ENCODE measurements at places on chromosomes 1 and 21.

DNA sequence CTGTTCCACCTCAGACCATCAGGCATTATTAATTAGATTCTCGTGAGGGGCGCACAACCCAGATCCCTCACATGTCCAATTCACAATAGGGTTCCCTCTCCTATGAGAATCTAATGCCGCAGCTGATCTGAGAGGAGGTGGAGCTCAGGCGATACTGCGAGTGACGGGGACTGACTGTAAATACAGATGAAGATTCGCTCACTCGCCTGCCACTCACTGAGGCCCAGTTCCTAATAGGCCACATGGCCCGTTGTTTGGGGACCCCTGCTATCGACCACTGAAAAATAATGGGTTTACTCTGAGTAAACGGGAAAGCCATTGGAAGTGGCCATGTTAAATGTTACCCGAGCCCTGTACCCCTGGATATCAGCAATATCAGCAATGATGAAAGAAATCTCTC lies 65.9 kb downstream of the GRIK1 start:
- DNase-seq = no peak

GRCh38 chr1:6358757-6359201 lies 34.8 kb downstream of the ACOT7 start:
- DNase-seq = peak; percentile 80

DNA sequence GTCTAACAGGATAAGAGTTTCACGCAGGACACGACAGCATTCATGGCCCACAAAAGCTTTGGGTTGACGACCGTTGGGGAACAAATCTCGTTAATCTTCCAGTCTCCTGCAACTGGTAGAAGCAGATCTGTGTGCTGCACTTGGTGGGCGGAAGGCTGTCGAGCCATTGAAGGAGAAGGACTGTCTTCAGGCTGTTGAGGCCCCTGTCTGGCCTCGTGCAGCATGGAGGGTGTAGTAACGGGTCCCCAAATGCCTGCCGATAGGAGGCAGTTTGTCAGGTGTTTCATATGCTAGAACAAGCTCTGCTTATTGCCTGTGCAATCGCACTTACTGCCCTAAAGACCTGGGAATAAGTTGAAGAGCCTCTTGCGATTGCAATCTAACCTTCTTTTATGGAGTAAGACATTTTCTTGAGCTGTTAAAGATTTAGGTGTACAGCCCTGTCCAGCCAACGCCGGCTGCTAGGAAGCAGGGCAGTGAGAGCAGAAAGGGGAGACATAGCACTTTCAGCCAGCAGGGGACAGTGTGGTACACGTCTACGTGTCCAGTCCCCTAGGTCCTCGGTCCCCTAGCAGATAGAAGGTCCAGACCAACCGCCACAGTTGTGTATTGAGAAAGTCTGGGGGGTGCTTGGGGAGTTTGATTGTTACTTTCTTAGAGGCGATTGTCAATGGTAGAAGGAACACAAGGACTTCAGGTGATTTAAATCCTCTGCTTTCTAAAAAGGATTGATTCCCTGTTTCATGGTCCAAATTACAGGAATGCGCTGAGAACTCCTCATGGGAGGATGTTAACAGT lies 102.3 kb upstream of the TMPRSS2 start:
- DNase-seq = peak; percentile 3

DNA sequence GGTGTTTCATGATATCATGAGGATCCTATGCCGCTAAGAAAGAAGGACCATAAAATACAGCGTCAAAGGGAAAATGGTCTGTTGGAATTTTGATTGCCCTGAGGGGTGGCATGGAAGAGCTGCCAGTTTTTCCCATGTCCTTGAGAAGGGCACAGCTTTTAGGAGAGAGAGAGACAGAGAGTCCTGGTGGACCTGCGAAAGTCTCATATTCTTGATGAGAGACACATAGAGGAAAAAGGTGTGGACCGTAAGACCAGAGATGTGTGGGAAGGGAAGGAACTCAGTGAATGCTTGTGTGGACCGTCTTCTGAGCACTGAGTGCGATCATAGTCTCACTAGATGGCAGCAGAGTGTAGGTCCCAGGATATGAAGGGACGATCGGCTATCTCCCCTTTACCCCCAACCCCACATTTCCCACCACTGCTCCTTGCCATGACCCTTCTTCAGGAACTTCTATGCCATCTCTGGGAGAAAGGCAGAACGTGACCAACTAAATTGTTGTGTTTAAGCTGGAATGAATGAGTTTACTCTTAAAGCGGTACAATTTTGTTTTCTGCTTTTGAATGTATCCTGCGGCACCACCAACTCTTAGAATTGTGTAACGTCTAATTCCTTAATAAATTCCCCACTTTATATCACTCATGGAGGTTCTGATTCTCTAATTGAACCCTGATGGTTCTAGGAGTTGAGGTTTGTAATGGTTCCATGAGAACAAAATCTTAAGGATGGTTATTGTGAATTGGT lies 117.7 kb downstream of the CTH start:
- peak; percentile 13 for DNase-seq

DNA sequence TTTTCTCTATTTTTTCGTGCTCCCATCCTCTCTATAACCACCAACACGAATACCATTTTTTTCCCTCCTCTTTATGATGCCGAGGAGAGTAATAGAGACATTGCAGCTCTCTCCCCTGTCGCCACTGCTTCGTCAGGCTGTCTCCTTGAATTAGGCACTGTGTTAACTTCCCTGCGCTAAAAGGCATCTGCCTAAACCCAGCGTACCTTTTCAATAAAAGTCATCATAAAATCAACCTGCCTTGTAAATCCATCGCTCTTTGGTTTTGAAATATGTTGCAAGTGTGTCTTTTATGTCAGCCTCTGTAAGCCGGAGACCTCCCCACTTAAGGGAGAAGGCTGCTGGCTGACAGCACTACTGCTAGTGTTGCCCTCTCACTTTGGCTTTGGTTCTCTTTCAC lies 8.7 kb downstream of the RNF220 start:
- no peak for DNase-seq

DNA sequence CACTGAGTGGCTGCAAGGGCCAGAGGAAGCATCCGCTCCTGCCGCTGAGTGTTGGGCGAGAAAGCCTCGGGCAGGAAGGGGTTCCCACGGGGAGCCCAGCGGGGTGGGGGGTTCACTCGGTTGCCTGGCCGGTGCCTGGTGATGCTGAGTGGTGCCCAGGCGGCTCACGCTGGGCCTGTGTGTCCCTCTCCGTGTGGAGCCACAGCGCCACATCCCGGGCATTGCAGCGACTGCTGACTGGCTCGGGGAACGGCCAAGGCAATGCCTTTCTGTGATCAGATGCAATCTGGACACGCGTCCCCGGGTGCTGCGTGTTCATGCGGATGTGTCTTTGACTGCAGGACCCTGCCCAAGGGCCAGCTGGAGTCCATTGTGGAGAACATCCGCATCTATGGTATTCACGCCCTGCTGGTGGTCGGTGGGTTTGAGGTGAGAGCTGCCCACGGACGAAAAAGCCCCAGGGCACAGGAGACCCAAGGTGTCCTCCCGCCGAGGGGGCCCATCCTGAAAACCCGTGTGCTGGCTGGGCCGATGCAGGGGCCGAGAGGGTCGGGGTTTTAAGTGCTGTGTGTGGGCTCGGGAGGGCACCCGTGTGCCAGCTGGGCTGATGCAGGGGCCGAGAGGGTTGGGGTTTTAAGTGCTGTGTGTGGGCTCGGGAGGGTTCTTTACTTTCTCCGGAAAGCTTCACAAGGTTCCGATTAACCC lies 16.4 kb downstream of the CFAP410 start:
- DNase-seq = no peak

GRCh38 chr1:6591222-6591621 lies 11.4 kb downstream of the ZBTB48 start:
- no peak for DNase-seq

DNA sequence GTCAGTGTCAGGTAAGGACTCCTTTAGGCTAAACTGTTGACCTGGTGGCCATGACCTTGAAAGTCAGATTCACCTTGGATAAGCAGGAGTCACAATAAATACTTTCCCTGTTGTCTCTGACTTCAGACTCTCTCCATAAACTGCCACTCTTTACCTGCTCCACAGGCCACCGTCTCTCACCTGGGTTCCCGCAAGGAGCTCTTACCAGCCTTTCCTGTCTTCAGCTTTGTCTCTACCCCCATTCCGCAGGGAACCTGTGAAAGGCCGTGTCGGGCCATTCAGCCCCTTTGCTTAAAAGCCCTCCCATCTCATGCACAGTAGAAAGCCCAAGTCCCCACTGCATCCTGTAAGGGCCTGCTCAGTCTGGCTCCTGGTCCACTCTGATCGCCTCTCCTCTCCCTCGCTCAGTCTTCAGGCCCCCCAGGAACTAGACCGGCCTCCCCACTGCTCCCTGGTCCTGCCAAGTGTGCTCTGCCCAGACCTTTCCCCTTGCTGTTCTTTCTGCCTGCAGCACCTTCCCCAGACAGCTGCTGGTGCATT lies 79.5 kb downstream of the ACTL8 start:
- no peak for DNase-seq

DNA sequence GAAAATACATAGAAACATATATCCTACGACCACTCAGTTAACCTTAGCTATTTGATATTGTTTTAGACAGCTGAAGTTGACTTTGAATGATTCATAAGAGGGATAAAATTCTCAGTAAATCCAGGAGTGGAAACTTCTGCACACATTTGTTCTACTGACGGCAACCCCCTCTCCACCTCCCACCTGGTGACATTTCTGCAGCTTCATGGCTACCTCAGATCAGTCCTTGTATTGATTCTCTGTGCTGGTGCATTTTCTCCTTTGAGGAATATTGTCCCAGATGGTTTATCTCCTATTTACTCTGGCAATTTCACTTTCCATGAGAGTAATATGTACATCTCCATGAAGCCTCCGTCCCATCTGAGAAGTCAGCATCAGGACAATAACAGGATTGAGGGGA lies 57.7 kb upstream of the COA6 start:
- no peak for DNase-seq

DNA sequence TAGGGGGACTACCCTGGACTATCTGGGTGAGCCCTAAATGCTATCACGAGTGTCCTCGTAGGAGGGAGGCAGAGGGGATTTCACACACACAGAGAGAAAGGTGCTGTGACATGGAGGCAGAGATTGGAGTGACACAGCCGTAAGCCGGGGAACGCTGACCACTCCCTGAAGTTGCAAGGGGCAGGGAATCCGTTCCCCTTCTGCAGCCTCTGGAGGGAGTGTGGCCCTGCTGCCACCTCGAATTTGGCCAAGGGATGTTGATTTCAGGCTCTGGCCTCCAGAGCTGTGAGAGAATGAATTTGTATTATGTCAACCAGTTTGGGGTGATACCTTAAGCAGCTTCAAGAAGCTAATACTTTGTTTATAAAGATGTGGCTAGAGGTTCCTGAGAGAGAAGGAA lies 137.7 kb downstream of the ACTL8 start:
- DNase-seq = no peak

DNA sequence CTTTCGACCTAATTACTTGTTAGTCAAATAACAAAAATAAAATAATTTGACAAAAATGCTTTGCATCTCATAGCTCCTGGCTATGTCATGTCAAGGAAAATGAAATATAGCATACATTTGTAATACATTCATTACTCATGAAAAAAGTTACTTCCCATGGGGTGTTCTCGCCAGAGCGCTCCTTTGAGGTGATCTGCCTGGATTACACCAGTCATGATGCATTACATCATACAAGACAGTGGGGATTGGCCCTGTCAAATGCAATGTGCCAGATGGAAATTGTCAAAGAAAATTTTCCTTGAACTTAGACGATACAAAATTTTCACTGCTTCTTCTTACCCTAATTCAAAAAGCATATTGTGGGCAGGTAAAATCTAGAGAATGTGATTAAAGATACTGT lies 215.6 kb upstream of the B3GALT2 start:
- DNase-seq = no peak

DNA sequence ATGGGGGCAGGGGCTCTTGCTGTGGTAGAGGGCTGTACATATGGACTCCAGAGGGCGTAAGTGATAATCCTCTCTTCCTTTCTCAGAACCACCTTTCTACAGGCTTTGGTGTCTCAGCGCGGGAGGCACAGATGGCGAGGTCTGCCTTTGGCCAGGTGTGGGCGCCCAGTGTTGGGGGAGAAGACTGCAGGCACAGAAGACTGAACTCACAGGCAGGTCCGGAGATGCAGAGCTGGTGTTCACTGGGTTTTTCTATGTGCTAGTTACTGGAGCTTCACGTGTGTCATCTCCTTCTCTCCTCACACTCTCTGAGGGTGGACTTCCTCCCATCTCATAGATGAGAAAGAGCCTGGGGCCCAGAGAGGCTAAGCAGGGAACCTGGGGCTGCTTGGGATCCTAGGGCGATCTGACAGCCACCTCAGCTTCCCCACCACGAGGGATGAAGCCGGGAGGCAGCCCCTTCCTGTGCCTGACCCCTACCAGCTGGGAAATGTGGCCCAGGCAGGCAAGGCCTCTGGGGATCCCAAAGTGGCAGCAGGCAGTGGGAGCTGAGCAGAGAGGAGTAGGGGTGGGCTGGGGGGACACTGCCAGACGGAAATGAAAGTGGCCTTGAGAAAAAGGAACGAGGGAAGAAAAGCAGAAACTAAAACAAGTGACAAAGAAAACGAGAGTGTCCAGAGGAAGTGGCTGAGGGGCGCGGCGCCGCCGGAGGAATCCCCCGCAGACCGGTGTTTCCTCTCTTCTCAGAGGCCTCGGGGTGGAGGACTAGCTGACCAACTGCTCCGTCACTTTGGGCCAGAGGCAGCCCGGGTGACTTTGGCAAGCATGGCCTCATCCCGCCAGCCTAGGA lies 191.6 kb downstream of the HIVEP3 start:
- DNase-seq = peak; percentile 43

GRCh38 chr21:37367703-37368540 lies 1.3 kb downstream of the DYRK1A start:
- peak; percentile 56 for DNase-seq

GRCh38 chr1:6581561-6582305 lies 1.9 kb downstream of the ZBTB48 start:
- DNase-seq = no peak

All from CD4-positive, alpha-beta T cell treated with Interleukin-10 for 1 hour (primary cell).